ENCODE measurements at places on chromosomes 7 and 10. TPM values are rescaled to one million over a fixed set of nuclear protein-coding genes. Genes with fewer than 3 reads are reported as not detected.

ITPRIP gene
- polyA plus RNA-seq: 6.8 TPM

- no peak for DNase-seq
Observed at GRCh38 chr10:42887734-42888503, 105.3 kb downstream of the BMS1 start.

DNA sequence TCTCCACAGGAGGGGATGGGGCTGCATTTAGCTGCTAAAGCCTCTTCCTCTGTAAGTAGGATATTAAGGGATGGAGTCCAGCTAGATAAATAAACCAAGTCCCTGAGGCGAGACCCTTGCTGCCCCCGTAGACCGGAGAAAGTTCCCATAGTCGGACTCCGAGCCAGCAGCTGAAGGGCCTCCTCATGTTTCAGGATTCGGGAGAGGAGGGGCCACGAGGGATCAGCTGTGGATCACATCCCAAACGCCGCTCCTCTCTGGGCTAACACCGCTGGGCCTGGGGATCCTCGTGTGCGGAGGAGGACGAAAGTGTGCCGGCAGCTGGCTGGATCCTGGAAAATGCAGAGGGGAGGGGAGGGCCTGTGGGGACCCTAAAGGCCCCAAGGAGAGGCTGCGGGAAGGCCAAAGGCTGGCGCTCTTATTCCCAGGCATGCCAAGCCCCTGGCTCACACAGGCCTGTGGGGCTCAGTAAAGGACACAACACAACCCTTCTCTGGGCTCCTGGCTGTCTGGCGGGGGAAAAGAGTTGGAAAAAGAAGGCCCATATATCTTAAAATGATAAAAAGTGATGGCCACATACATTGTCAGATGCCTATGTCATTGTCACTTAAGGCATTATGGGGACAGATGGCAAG lies 82.5 kb upstream of the TMEM72 start:
- DNase-seq: peak; percentile 75

- no peak for DNase-seq
Observed at GRCh38 chr10:24727786-24728185, 4.1 kb upstream of the ARHGAP21 start.

RBP3 gene
- 0.07 TPM for polyA plus RNA-seq

DNA sequence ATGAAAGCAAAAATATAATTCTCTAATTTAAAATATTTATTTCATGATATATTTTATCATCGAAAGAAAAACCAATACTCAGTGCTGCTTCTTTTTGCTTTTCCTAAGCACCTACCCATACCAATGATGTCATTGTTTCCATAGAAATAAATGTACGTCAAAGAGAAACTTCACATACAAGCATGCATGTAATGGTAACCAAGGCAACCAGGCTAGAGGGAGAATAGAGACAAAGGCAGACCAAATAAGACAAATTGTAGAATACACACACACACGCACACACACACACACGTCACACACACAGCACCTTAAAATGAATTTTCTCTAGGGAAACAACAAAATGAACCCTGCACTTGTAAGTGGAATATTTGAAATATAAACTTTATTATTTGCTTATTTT lies 75.5 kb downstream of the MACC1 start:
- peak; percentile 8 for DNase-seq

DNA sequence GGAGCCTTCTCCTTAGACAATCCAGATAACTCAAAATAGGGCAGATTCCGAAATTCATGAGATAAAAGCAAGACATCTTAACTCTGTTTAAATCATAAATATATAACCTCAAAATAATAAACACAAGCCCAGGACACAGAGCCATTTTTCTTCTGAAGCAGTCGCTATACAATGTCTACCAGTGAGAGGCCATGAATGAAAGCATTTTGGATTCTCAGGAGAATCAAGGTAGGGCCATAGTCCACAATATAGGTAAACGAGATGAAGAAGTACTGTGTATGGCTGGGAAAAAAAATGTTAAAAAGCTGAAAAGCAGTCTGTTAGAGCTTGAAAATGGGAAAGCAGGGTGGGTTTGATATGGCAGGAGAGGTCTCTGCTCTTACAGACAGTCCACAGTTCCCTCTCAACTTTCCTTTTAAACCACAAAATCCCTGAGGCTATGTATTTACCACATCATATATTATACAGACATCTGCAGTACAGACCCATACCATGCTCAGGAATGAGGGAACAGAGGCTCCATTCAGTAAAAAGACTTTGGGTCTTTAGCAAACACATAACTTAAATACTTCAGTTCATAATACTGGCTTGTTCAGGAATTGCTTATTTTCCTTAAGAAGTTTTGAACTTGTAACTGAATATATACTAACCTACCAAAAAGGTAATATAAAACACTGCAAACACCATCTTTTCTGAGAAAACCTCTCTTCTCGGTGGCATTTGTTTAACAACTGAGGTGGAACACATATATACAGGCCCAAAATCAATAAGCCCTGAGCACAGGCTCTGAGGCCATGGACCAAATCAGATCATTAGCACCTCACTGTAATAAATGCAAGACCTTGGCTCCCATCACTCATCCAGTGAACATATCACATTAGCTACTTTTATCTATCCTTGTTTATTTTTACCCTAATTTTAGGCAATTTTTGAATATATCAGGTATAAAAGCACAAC lies 109.3 kb downstream of the SORBS1 start:
- no peak for DNase-seq
